Hematopoietic multipotent progenitor cell treated with erythropoietin and hydrocortisone succinate and interleukin-3 and kit ligand, for 15 days (in vitro differentiated cells): ENCODE measurements at places on chromosomes 2 and 18.

DNA sequence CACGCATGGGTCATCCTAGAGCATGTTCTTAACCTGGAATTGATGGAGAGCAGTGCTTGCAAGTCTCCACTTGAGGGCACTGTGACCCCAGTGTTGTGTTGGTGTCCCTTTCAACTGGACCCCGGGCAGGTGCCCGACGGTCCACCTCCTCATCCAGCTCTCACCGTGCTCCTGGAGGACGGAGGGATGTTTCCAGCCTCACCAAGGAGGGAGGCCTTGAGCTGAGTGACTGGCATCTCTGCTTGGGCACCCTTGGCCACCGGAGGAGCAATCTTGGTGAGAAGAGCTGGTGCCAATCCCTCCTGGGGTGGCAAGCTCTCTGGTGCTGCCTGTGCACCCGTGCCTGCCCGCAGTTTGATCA lies 45.4 kb upstream of the ASB18 start:
- no peak for DNase-seq

DNA sequence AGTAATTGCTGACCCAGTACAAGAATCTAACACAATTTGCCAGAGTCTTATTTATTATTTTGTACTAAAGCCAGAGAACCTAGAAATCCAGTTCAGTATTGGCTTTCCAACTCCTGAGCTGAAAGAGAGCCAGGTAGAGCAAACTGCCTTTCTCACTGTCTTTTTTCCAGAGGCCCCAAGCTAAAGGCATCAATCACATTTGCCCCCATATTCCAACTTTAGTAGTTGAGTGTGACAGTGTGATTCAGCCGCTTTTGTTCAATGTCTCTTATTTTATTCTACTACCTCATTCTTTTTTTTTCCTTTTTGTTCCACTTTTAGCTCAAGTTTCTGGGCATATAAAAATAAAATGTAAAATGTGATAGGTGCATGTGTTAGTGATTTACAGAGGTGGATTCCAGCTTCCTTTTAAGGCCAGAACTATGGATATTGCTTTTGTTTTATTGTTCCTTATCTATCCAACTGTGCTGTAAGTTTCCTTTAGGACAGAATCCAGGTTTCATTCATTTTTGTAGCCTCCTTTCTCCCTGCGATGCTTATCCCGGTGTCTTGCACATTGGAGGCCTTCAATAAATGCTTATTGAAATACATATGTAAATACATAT lies 153.0 kb downstream of the ZEB2 start:
- DNase-seq, result no peak

GRCh38 chr2:175844169-175844568 lies 157.9 kb downstream of the LNPK start:
- no peak for DNase-seq

GRCh38 chr2:120525056-120526046 lies 179.4 kb downstream of the INHBB start:
- no peak for DNase-seq

- DNase-seq, result no peak
Observed at GRCh38 chr2:133838642-133839365, 270.5 kb upstream of the NCKAP5 start.

DNA sequence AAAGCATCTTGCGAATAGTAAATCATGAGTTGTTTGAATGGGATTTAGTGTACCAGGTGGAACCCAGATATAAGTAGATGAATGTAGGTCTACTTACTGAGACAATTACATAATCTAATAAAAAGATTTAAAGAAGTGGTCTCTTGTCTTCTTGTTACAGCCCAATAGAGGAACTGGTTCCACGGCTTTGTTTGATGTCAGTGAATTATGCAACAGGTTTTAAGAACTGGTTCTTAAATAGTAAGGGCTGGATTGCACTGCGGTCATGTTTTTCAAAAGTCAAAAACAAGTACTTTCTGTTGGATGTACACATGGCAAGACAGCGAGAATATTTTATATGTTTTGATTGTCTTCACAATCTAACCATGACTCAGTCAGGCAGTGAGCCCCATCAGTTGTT lies 15.4 kb upstream of the SLC9A2 start:
- DNase-seq, result no peak

DNA sequence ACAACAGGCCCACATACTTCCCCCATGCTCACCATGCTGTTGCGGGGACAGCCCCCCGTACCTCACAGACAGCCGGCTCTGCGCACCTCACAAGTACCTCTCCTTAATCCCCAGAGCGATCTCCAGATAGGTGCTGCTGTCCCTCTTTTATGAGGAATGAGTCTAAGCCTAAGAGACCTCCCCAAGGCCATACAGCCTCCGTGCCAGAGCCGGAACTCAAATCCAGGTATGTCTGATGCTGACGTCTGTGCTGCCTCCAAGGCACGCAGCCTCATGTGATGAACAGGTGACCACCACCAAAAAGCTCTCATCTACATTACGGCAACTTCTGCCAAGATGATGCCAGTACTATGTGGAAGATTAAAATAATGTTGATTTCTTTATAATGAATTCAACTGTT lies 85.2 kb downstream of the EIPR1 start:
- no peak for DNase-seq

- DNase-seq, result no peak
Observed at GRCh38 chr2:86143307-86143706, 37.3 kb downstream of the PTCD3 start.

DNA sequence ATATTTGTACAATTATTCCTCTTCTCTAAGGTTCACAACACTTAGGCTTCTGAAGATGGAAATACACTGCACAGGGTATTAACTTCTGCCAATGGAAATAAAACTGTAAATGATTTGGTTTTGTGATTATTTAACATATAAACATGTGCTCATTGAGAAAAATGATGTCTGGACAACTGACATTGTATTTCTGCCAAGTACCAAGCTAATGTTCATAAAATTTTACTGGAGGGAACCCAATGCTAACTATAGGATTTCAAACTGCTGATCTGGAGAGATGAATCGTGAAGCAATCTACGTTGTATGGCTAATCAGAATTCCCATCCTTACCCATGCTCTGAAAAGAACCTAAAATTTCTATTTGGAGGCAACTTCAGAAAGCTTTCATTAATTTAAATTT lies 279.7 kb downstream of the NRXN1 start:
- no peak for DNase-seq

DNA sequence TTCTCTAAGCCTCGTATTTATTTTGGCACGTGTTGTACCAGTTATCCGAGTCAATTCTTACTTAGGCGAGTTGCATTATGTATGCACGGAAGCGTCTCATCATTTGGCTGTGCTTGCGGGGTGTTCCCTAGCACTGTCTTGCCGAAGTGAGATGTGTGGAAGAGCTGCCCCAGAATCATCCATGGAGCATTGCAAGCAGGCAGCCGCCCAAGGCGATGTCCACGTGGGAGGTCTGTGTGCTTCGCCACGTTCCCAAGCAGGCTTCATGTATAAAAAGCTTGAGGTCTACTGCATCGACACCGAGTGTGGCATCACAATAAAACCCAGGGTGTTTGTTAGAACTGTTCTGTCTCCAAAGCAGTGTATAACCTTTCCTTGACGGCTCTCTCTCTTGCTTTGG lies 849.9 kb downstream of the DCDC2C start:
- no peak for DNase-seq

DNA sequence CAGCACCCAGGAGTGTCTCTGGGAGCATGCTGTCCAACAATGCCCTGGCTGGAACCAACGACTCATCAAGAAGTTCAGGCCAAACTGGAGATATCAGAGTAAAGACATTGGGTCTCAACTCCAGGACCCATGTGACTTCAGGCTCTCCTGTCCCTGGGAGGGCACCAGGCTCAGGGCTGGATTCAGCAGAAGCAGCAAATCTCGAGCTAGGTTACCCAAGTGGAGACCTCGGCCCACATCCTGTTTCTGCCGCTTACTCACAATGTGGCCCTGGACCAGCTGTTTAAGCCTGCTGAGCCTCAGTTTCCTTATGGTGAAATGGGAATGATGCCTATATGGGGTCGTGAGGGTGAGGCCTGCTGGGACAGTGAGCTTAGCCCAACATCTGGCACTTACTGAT lies 9.3 kb upstream of the OTOF start:
- DNase-seq, result no peak

DNA sequence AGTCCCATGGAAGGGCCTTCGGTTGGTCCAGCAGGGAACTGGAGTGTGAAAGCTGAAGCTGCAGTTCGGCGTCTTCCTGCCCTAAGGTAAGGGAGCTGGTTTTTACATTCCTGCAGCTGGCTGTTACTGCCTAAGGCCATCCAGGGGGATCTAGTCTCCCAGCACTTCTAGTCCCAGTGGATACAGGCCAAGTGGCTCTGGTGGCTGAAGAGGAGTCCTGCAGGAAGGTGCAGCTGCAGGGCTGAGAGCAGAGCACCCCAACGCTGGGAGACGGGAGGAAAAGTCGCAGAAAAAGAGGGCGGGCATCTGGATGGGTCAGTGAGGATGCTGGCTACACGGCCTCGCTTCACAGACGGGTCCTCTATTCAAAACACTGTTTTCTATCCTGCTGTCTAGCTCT lies 225.0 kb upstream of the HS6ST1 start:
- DNase-seq, result no peak

GRCh38 chr2:98242003-98242402 lies 104.3 kb upstream of the CNGA3 start:
- no peak for DNase-seq

DNA sequence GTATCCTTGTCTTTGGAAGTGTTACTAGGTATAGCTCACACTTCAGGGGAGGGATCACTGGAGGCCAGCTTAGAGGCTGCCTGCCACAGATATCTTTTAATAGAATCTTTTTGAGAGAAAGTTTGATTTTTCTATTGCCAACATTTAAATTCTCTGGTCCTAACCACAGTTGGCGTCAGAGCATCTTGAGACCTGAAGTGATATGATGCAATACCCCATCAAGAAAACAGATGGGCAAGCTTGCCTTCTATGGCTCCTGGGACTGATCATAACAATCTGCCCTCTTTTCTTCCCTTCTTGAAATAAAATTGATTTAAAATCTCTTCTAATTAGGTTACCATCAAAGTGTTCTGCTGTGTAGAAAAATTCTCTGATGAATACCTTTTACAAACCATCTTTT lies 105.5 kb upstream of the ACKR3 start:
- DNase-seq, result no peak

DNA sequence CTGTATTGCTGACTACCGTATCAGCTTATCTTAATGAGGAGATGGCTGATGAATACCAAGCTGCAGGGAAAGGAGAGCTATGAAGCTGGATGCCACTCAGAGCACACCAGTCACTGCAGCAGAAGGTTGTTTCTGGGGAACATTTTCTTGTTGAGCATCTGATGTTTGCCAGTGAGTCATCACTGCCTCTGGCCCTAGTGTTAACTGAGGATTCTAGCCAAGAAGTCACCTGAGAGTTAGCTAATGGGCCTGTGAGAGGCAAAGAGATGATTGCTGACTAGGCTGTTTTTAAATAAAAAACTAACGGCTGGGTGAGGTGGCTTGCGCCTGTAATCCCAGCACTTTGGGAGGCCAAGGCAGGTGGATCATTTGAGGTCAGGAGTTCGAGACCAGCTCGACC lies 37.9 kb downstream of the CCDC150 start:
- no peak for DNase-seq
